Keratinocyte (primary cell): ENCODE measurements at places on chromosomes 6 and 20.

DNA sequence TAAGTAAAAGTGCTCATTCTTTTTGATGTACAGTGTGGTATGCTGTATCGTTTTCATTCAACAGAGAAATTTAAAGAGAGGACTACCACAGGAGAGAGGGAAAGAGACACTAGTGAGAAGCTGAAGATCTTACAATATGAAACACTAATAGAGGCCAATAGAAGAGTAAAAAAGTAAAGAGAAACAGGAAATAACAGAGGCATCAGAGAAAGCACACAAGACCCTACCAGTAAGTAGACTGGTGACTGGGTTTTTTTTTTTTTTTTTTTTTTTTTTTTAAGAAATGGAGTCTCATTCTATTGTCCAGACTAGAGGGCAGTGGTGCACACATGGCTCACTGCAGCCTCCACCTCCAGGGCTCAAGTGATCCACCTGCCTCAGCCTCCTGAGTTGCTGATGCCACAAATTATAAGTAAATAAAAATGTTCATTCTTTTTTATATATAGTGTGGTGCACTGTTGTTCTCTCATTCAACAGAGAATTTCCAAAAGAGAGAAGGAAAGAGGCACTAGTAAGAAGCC is 18.8 kb downstream of the ELOVL4 start:
- no peak for DNase-seq

- DNase-seq, result no peak
Observed at GRCh38 chr6:90456001-90456400, 130.9 kb downstream of the MAP3K7 start.

DNA sequence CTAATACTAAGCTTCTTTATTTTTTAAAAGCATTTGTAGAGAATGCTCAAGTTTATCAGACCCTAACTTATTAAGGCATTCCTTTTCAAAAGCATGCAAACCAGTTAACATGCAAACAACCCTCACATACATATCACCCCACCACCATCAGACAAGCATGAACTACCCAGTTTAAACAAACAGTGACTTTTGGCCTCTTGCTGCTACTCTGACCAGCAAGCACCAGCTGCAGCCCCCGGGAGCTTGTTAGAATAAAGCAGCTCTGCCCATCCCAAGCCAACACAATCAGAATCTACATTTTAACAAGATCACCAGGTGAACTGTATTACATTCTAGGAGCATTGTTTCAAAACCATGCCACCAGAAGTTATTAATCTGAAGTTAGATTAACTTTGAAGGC is 5.9 kb upstream of the NUP153 start:
- DNase-seq, result no peak

DNA sequence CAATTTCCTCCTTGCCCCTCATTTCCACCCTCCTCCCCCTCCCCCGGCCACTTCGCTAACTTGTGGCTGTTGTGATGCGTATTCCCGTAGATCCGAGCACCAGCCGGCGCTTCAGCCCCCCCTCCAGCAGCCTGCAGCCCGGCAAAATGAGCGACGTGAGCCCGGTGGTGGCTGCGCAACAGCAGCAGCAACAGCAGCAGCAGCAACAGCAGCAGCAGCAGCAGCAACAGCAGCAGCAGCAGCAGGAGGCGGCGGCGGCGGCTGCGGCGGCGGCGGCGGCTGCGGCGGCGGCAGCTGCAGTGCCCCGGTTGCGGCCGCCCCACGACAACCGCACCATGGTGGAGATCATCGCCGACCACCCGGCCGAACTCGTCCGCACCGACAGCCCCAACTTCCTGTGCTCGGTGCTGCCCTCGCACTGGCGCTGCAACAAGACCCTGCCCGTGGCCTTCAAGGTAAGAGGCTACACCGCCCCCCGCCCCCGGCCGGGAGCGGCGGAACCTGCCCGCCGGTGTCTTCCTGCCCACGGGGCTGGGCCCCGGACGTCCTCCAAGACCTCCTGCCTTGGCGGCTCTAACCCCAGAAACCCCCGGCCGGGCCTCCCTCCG is 44.9 kb upstream of the SUPT3H start:
- no peak for DNase-seq

DNA sequence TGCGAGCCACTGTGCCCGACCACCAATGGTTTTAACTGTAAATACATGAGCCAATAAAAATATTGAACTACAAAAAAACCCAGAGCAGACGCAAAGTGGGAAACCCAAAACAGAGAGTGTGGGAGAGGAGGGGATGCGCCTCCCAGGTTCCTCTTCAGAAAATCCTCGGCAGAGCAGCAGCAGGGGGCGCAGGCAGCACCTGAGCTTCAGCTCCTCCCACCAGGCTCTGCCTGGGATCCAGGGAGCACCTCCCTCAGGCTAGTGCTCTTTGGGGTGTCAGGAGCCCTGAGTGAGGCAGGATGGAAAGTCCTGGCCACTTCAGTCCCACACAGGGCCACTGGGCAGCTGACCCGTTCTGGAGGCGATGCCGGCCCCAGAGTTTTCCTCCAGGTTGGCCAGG is 536.9 kb upstream of the CDH4 start:
- DNase-seq, result no peak

DNA sequence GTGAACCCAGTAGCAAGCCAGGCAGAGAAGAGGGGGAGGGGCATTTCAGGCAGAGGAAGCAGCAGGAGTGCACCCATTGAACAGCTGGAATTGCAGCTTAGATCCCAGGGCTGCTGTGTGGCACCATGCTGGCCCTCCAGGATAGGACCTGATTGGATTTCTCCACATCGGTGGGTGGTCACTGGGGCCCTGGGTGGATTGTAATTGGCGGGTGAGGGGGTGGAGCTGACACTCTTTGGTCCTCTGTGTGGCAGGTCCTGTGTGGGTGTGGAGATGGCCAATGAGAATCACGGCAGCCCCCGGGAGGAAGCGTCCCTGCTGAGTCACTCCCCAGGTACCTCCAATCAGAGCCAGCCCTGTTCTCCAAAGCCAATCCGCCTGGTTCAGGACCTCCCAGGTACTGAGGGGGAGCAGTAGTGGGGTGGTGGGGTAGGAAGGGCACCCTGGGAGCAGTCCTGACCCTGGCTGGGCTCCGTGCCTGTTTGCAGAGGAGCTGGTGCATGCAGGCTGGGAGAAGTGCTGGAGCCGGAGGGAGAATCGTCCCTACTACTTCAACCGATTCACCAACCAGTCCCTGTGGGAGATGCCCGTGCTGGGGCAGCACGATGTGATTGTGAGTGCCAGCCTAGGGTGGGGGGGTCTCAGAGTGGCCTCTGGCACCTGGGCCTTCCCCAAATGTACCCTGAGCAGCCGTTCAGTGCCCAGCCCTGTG is 4.4 kb downstream of the PCIF1 start:
- DNase-seq, result no peak

DNA sequence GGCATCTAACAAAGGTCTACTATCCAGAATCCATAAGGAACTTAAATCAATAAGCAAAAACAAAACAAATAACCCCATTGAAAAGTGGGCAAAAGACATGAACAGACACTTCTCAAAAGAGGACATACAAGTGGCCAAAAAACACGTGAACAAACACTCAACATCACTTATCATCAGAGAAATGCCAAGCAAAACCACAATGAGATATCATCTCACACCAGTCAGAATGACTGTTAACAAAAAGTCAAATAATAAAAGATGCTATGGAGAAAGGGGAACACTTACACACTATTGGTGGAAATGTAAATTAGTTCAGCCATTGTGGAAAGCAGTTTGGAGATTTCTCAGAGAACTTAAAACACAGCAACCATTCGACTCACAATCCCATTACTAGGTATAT is 19.4 kb upstream of the VNN1 start:
- DNase-seq, result no peak

DNA sequence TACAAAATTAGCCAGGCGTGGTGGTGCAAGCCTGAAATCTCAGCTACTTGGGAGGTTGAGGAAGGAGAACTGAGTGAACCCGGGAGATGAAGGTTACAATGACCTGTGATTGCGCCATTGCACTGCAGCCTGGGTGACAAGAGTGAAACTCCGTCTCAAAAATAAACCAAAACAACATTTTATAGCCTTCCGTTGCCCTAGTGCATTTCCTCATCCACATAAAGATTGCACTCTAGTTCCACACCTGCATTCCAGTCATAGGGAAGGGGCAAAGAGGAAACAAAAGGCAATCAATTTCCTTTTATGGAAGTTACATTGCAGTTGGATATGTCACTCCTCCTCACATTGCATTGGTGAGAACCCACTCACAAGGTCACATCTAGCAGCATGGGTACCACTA is 182.7 kb upstream of the ARG1 start:
- DNase-seq, result no peak

GRCh38 chr20:58706150-58706892 is 13.7 kb downstream of the NPEPL1 start:
- DNase-seq, result no peak

- DNase-seq, result no peak
Observed at GRCh38 chr6:45116714-45117410, 211.3 kb upstream of the RUNX2 start.

GRCh38 chr20:64062596-64063388 is at the start of gene TCEA2:
Gene TCEA2 (plus strand): TSS chr20:64063198. CDS start chr20:64063313, 115 bp downstream.
- DNase-seq, result peak; percentile 56
